Caco-2 (cell line): ENCODE measurements at places on chromosomes 3 and 15. TPM values are rescaled to one million over a fixed set of nuclear protein-coding genes. Genes with fewer than 3 reads are reported as not detected.

Gene CPA3
- total RNA-seq: not detected in 2 replicates

DNA sequence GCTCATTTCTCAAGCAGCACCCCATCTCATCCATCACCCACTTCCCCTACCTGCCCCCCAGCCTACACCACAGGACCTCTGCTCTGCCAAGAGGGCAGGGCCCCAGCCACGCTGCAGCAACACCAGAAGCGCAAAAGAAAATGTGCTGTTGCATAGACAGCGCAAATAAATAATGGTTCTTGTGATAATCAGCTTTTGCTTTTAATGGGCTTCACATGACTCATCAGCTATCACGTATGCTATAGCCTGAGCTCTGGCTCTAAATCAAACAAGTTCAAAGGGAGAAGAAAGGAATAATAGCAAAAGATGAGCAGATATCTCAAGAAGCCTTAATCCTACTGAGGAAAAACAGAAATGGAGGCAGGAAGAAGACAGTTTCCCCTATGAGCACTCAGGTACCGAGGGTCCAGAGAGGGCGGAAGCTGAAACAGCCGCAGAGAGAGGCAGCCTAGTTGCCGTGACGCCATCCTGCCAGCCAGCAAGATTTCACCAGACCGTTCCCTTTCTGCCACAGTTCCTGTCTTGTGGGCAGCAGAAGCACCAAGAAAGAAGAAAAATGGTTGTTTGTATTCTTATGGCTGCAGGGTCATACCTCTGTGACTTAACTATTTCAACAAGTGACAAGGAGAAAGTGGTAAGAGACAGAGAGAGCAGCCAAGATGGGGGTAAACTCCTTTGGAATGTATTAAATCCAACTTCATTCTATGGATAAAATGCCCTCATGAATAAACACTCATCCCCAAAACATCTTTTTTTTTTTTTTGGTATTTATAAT is 22.0 kb downstream of the RAB27A start:
- H3K4me1 ChIP-seq: no peaks in the 10 kb centered on the region
- H3K27me3 ChIP-seq: no peaks in the 10 kb centered on the region
- no peak overlapping the region for H3K27ac ChIP-seq
- no peak for DNase-seq

DNA sequence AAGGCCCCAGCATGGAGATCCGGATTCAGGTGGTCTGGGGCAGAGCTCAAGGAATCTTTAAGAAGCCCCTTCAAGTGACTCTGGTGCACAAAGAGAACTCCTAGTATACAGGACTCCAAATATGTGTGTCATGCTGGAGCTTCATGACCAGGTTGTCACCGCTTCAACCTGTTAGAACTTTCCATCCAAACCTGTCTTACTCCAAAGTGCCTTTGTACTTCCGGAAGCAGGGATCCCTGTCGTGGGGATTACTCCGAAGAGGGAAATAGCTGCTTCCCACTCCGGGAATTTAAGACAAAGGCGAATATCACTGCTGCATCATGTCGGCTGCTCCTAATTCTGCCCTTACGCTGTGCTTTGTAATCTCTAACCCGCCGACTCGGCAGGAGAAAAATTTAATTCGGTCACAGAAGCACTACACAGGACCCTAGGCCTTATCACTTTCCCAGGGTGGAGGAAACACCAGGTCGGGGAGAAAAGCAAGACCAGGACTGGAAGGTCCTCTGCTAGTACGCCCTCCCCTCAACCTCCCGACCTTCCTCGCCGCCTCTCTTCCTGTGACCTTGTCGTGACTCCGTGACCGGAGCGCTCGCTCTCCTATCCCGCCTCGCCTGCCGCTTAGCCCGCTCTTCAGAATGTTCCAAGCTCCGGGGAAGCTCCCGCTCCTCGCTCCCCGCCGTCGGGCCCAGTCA is 730 bp downstream of the HIGD1A start:
- peak; percentile 43 for DNase-seq
- peak overlapping the region; percentile 95 for H3K27ac ChIP-seq
- H3K36me3 ChIP-seq: no peaks in the 10 kb centered on the region; the same call in 1 of the 2 replicates
- peaks cover 21% of the 10 kb centered on the region for H3K4me1 ChIP-seq
- no peaks in the 10 kb centered on the region for H3K27me3 ChIP-seq
- peak overlapping the region; percentile 96 for H3K4me3 ChIP-seq

DNA sequence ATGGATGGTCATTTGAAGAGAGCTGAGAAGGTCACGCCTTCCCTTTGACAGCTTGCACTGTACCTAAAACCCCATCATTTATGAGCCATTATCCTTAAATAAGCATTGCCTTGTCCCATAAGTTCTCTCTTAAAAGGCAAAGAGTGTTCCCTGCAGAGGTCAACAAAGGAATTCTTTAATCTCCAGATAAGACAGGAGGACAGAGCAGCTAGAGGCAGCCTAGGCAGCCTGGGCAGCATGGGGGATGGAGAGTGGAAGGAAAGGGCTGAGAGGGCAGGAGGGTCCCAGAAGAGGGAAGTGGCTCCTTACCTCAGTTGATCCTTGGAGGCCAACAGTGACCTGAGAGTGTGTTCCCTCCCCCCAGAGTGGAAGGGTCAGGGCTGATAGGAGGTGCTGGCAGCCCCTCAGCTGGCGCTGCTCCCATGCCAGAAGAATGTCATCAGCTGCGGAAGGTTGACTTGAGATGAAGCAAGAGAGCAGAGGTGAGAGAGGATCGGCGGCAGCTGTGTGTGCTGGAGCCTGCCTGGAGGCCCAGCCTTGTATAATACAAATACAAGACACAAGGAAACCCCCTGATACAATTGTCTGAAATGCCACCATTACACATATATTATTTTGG is 12.8 kb downstream of the KBTBD13 start:
- H3K27me3 ChIP-seq: no peaks in the 10 kb centered on the region
- peaks cover 66% of the 10 kb centered on the region for H3K4me1 ChIP-seq
- DNase-seq: peak; percentile 94
- H3K27ac ChIP-seq: peak overlapping the region; percentile 90
- H3K4me3 ChIP-seq: peak overlapping the region; percentile 13; the same call in 1 of the 2 replicates

- H3K4me3 ChIP-seq: no peak overlapping the region
- DNase-seq: no peak
- no peak overlapping the region for H3K27ac ChIP-seq
- H3K36me3 ChIP-seq: no peaks in the 10 kb centered on the region
These were observed 355.2 kb downstream of the FOXP1 start for GRCh38 chr3:71228156-71228866.

GRCh38 chr3:108180194-108180593 is 42.0 kb downstream of the IFT57 start:
- no peaks in the 10 kb centered on the region for H3K4me1 ChIP-seq
- H3K27me3 ChIP-seq: no peaks in the 10 kb centered on the region
- DNase-seq: no peak
- no peak overlapping the region for H3K4me3 ChIP-seq

GRCh38 chr3:21551019-21551418 is 200.0 kb downstream of the ZNF385D start:
- no peaks in the 10 kb centered on the region for H3K4me1 ChIP-seq
- H3K4me3 ChIP-seq: no peak overlapping the region
- H3K27ac ChIP-seq: no peak overlapping the region
- H3K36me3 ChIP-seq: no peaks in the 10 kb centered on the region
- peak; percentile 34 for DNase-seq
- no peaks in the 10 kb centered on the region for H3K27me3 ChIP-seq

DNA sequence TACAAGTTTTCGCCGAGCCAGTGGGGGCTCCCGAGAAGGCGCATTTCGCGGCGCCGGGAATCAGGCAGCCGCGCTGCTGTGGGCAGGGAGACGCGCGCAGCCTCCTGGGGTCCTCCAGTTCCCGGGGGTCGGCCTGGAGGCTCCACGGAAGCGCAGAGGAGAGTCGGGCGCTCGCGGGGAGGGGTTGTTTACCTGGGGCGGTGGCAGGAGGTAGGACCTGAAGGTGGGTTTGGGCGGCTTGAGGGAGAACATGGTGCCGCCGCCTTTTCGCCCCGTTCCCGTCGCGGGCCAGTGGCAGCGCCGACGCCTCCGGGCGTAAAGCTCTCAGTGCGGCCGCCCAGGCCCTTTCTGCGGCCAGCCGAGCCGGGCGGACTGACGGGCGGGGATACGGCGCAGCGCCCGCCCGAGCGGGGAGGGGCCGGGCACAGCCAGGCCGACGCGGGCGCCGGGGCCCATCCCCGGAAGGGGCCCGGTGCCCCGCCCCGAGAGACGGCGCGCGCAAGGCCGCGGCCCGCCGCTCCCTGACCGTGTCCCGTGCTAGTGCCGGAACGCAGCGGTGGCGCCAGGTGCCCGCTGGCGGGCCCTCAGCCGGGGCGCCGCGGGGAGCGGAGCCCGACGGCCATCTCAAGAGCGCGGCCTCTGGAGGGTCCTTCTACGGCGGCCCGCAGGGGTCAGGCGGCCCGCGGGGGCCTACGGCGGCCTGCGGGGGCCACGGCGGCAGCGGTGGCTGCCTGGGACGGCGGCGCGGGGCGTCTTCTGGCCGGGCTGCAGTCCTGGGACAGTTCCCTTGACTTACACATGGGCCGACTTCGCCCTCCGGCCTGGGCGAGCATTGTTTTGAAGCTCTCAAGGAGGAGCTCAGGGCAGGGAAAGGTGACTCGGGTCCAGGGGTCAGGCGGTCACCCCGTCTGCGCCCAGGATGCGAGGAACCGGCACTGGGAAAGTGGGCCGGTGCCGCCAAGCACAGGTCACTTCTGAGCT is at the start of gene MTMR10:
Gene MTMR10 (minus strand): TSS at position 374 of the 981 bp plus-strand sequence. CDS start 122 bp downstream, at position 252.
- H3K4me3 ChIP-seq: peak within 1 kb of the TSS; percentile 97
- no peaks in the 10 kb centered on the region for H3K36me3 ChIP-seq
- no peaks in the 10 kb centered on the region for H3K27me3 ChIP-seq
- peaks cover 20% of the 10 kb centered on the region for H3K4me1 ChIP-seq
- DNase-seq: peak; percentile 94
- peak within 1 kb of the TSS; percentile 90 for H3K27ac ChIP-seq

Gene SPPL2A
- total RNA-seq: 131 and 141 TPM in 2 replicates

- H3K4me1 ChIP-seq: peaks cover 9% of the 10 kb centered on the region; the same call in 1 of the 2 replicates
- peak within 1 kb of the TSS; percentile 97 for H3K27ac ChIP-seq
- peak; percentile 95 for DNase-seq
- H3K27me3 ChIP-seq: no peaks in the 10 kb centered on the region
These were observed at the start of gene C15orf61 for GRCh38 chr15:67521029-67521782. Gene C15orf61, plus strand, starts transcription at chr15:67521131. Its CDS starts 118 bp downstream, at chr15:67521249.

Gene CPLX3
- total RNA-seq: not detected in 2 replicates

DNA sequence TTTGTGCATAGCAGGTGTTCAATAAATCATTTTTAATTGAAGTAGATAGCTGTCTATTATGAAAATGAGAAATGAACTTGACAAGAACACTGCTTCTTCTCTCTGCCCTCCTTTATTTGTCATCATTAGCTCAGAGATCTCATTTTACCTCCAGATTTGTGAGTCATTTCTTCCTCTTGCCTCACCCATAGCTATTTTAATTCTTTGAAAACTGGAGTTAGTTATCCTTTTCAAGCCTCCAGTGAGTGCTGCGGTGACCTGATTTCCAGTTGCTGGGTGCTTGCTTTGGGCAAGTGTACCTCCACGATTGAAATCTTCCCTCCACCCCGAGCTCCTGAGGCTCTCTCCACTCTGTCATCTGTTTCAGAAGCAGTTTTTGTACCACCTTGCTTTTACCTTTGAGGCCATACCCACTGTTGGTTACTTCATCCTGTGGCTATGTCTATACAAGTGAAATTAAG is 114.6 kb downstream of the NFKBIZ start:
- no peaks in the 10 kb centered on the region for H3K36me3 ChIP-seq
- no peak overlapping the region for H3K27ac ChIP-seq
- no peak overlapping the region for H3K4me3 ChIP-seq
- no peaks in the 10 kb centered on the region for H3K27me3 ChIP-seq

Gene CFAP91
- total RNA-seq: not detected in 2 replicates

GRCh38 chr3:177827511-177828207 is 630.4 kb upstream of the TBL1XR1 start:
- H3K4me1 ChIP-seq: peaks cover 38% of the 10 kb centered on the region
- H3K27ac ChIP-seq: peak overlapping the region; percentile 88
- no peaks in the 10 kb centered on the region for H3K36me3 ChIP-seq
- no peaks in the 10 kb centered on the region for H3K27me3 ChIP-seq
- no peak overlapping the region for H3K4me3 ChIP-seq
- peak; percentile 38 for DNase-seq

Gene PCYT1A
- total RNA-seq: 52.2 and 54.6 TPM in 2 replicates

GRCh38 chr3:32888739-32889138 is 62.7 kb upstream of the CCR4 start:
- no peak overlapping the region for H3K27ac ChIP-seq
- no peaks in the 10 kb centered on the region; the same call in 1 of the 2 replicates for H3K4me1 ChIP-seq

- no peak within 1 kb of the TSS for H3K27ac ChIP-seq
- H3K4me3 ChIP-seq: peak within 1 kb of the TSS; percentile 68
- H3K4me1 ChIP-seq: 0 out of 2 replicates have a peak, but pooled peaks cover 5% of the 10 kb centered on the region
These were observed at the start of gene CRABP1 for GRCh38 chr15:78340231-78341056. Gene CRABP1, plus strand, starts transcription at chr15:78340353. Its CDS starts 76 bp downstream, at chr15:78340429.

DNA sequence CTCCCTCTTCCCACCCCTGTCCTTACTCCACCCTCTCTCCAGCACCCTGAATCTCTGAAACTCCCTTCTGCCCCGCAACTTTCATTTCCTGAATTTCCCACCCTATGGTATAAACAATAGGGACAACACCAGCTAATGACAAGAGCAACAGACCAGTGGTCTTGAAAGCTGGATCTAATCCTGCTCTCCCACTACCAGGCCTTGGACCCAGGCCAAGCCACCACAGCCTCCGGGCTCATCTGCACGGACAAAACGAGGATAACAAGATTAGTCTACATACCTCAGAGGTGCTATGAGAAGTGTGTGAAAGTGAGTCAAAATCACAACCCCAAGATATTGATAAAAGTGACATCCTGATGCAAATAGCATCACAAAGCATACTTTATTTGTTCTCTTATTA is 128.6 kb downstream of the ERC2 start:
- no peak overlapping the region for H3K27ac ChIP-seq
- H3K4me3 ChIP-seq: no peak overlapping the region
- no peaks in the 10 kb centered on the region for H3K4me1 ChIP-seq
- H3K36me3 ChIP-seq: no peaks in the 10 kb centered on the region
- H3K27me3 ChIP-seq: no peaks in the 10 kb centered on the region

DNA sequence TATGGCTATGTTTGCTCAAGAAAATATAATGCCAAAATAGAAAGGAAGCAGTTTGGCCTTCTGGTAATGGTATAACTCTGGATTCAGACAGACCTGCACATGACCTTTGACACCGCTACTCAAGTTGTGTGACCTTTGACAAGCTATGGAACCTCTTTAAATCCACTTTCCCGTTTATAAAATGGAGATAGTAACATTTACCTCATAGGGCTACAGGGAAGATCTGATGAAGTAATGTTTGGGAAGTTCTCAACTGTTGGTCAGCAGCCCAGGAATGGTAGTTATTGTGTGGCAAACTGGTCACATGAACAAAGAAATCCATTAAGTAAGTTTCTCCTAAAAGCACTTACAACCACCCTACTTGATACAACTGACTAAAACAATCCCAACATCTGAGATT is 95.1 kb upstream of the PHLDB2 start:
- H3K36me3 ChIP-seq: no peaks in the 10 kb centered on the region
- H3K27me3 ChIP-seq: no peaks in the 10 kb centered on the region
- H3K4me1 ChIP-seq: peaks cover 41% of the 10 kb centered on the region
- DNase-seq: no peak
- no peak overlapping the region for H3K4me3 ChIP-seq

Gene TMEM40
- total RNA-seq: 0.86 and 1.0 TPM in 2 replicates
